ENCODE measurements at places on chromosomes 7 and 10. TPM values are rescaled to one million over a fixed set of nuclear protein-coding genes. Genes with fewer than 3 reads are reported as not detected.

DNA sequence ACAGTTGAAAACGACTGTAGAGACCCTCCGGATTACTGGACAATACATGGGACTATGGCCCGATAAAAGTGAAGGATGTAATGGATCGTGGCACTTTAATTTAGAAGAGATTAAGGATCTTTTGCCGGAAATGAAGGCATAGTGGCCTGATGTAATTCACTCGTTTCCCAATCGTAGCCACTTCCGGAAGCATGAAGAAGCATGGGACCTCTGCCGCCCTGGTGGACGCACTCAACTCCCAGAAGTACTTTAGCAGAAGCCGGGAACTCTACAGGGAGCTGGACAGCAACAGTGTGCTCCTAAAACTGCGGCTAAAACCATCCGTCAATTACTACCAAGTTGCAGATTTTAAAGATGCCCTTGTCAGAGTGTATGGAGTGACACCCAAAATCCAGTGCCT, 59.6 kb upstream of the NUPR2 start:
- no peak for DNase-seq
- H3K4me1 ChIP-seq: no peaks in the 10 kb centered on the region
- no peak overlapping the region for H3K4me3 ChIP-seq
- no peaks in the 10 kb centered on the region for H3K36me3 ChIP-seq

GRCh38 chr10:113538151-113538550, 14.7 kb upstream of the HABP2 start:
- no peaks in the 10 kb centered on the region for H3K36me3 ChIP-seq
- DNase-seq: no peak
- H3K27ac ChIP-seq: no peak overlapping the region
- H3K4me1 ChIP-seq: peaks cover 61% of the 10 kb centered on the region
- no peak overlapping the region for H3K4me3 ChIP-seq

- peaks cover 5% of the 10 kb centered on the region for H3K36me3 ChIP-seq
- H3K27ac ChIP-seq: peak within 1 kb of the TSS; percentile 86
- DNase-seq: peak; percentile 56
- H3K27me3 ChIP-seq: no peaks in the 10 kb centered on the region
- H3K4me3 ChIP-seq: peak within 1 kb of the TSS; percentile 98
- peaks cover 29% of the 10 kb centered on the region for H3K4me1 ChIP-seq
Measured at GRCh38 chr10:92689663-92690210, at the start of gene HHEX. Gene HHEX, plus strand, starts transcription at chr10:92689955. Its CDS starts 32 bp downstream, at chr10:92689987.

GPR15LG gene
- not detected for total RNA-seq

DNA sequence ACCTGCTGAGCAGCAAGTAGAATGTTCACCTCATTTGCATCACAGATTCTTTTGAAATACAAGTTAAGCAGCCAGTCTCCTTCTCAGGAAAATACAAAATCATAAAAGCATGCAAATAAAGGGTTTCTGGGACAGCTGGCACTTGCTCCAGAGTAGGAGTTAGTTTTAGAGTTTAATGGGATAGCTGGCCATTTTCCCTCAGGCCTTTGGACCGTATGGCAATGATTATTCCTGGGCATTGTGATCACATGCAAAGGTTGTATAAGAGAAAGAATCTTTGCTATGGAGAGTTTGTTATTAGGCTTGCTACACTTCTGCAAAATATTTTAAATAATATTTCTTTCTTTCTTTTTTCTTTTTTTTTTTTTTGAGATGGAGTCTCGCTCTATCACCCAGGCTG, 240.8 kb downstream of the CDK14 start:
- H3K27me3 ChIP-seq: no peaks in the 10 kb centered on the region
- no peaks in the 10 kb centered on the region for H3K36me3 ChIP-seq
- DNase-seq: no peak
- H3K27ac ChIP-seq: no peak overlapping the region
- H3K4me1 ChIP-seq: no peaks in the 10 kb centered on the region

PON3 gene
- total RNA-seq: 14.1 TPM

RUFY2 gene
- total RNA-seq: 10.5 TPM

- peaks cover 74% of the 10 kb centered on the region for H3K4me1 ChIP-seq
- H3K36me3 ChIP-seq: no peaks in the 10 kb centered on the region
- H3K4me3 ChIP-seq: no peak overlapping the region
- H3K27ac ChIP-seq: peak overlapping the region; percentile 91
Measured at GRCh38 chr10:97329766-97330165, 4.8 kb downstream of the FRAT2 start.

- no peak overlapping the region for H3K4me3 ChIP-seq
- peaks cover 29% of the 10 kb centered on the region for H3K36me3 ChIP-seq
- 0 out of 2 replicates have a peak, but pooled peaks cover 12% of the 10 kb centered on the region for H3K4me1 ChIP-seq
- no peak for DNase-seq
- H3K27me3 ChIP-seq: no peaks in the 10 kb centered on the region
- no peak overlapping the region for H3K27ac ChIP-seq
Measured at GRCh38 chr7:99420213-99420612, 11.4 kb downstream of the BUD31 start.

DNA sequence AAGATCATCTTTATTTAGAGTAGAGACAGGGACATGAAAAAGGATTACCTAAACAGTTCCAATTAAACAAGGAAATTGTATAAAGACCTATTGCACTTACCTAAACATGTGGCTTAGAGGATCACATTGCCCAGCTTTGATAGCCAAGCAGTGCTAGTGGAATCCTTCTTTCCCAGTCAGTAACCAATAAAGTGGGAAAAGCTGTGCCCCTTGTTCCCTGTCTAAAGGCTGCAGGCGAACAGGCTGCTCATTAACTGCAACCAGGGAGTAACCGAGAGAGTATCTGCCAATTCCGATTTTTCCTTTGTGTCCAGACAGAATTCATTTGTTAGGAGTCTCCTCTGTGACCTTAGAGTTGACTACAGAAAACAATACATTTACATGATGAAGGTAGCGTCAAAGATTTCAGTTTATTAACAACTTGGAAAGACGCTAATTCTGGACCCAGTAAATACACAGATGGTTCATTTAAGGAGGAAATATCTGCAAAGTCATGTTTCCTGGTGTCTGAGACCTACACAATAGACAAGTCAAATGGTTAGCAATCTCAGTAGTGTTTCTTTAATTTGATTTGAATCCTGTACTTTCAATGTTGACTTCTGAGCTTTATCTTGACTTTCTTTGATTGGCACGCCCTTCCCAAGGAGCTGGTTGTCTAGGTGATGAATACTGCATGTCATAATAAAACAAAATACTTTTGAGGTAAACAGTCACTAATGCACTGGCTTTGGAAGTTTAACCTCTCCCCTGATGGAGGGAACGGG, 57.3 kb upstream of the MET start:
- no peak overlapping the region for H3K4me3 ChIP-seq
- no peak for DNase-seq
- H3K36me3 ChIP-seq: no peaks in the 10 kb centered on the region
- 0 out of 3 replicates have a peak, but pooled peaks cover 4% of the 10 kb centered on the region for H3K27me3 ChIP-seq

GRCh38 chr10:34697351-34698247, 117.5 kb downstream of the PARD3 start:
- H3K27me3 ChIP-seq: no peaks in the 10 kb centered on the region
- H3K4me3 ChIP-seq: no peak overlapping the region
- no peak for DNase-seq

RBM33 gene
- 28.9 TPM for total RNA-seq

DNA sequence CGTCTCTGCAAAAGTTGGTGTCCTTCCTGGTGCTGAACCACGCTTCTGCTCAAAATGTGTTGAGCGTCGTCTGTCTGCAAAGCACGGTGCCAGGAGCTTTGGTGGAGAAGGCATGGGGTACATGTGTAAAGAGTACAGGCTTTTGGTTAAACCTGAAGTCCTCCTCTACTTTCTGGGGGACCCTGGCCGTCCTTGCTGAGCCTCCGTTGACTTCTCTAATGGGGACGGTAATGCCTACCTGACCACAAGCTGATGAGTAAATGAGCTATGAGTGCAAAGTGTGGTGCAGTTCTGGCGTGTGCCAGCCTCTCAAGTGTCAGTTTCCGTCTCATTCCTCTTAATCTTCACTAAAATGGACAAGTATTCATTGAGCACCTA, 527 bp upstream of the HERPUD2 start:
- no peak for DNase-seq
- peaks cover 54% of the 10 kb centered on the region for H3K4me1 ChIP-seq

FXYD4 gene
- total RNA-seq: not detected

GRCh38 chr7:89067048-89067447, 271.5 kb upstream of the TEX47 start:
- H3K4me1 ChIP-seq: no peaks in the 10 kb centered on the region
- no peak overlapping the region for H3K4me3 ChIP-seq
- DNase-seq: no peak

GRCh38 chr10:33612551-33612950, 278.1 kb upstream of the NRP1 start:
- no peaks in the 10 kb centered on the region for H3K36me3 ChIP-seq
- H3K4me3 ChIP-seq: no peak overlapping the region
- H3K27me3 ChIP-seq: no peaks in the 10 kb centered on the region

GRCh38 chr10:128048819-128049210, 77.4 kb downstream of the MKI67 start:
- H3K27ac ChIP-seq: no peak overlapping the region
- no peak overlapping the region for H3K4me3 ChIP-seq
- H3K36me3 ChIP-seq: no peaks in the 10 kb centered on the region
- H3K27me3 ChIP-seq: peaks cover 6% of the 10 kb centered on the region
- H3K4me1 ChIP-seq: peaks cover 13% of the 10 kb centered on the region

KBTBD2 gene
- 33.6 TPM for total RNA-seq

- H3K4me1 ChIP-seq: no peaks in the 10 kb centered on the region
- H3K4me3 ChIP-seq: no peak overlapping the region
- no peak overlapping the region for H3K27ac ChIP-seq
- no peak for DNase-seq
Measured at GRCh38 chr10:75062506-75063299, 48.8 kb upstream of the SAMD8 start.

- no peak for DNase-seq
- no peaks in the 10 kb centered on the region for H3K36me3 ChIP-seq
- H3K27ac ChIP-seq: no peak overlapping the region
- no peak overlapping the region for H3K4me3 ChIP-seq
Measured at GRCh38 chr7:81333536-81333935, 414.7 kb upstream of the SEMA3C start.

GRCh38 chr7:99835189-99835588, 7.4 kb downstream of the CYP3A43 start:
- H3K27me3 ChIP-seq: no peaks in the 10 kb centered on the region
- no peak for DNase-seq
- H3K27ac ChIP-seq: no peak overlapping the region
- H3K4me1 ChIP-seq: peaks cover 56% of the 10 kb centered on the region
- H3K36me3 ChIP-seq: no peaks in the 10 kb centered on the region
- no peak overlapping the region for H3K4me3 ChIP-seq

OPN4 gene
- total RNA-seq: not detected

GRCh38 chr7:10913457-10913856, 60.2 kb upstream of the PHF14 start:
- no peak overlapping the region for H3K27ac ChIP-seq
- DNase-seq: no peak
- no peaks in the 10 kb centered on the region for H3K27me3 ChIP-seq
- no peaks in the 10 kb centered on the region for H3K36me3 ChIP-seq
- H3K4me3 ChIP-seq: no peak overlapping the region
- H3K4me1 ChIP-seq: no peaks in the 10 kb centered on the region

- peaks cover 28% of the 10 kb centered on the region for H3K4me1 ChIP-seq
- no peak overlapping the region for H3K4me3 ChIP-seq
- no peaks in the 10 kb centered on the region for H3K27me3 ChIP-seq
- no peak overlapping the region for H3K27ac ChIP-seq
- DNase-seq: no peak
Measured at GRCh38 chr7:115133248-115133647, 211.4 kb downstream of the MDFIC start.

- peak within 1 kb of the TSS; percentile 55 for H3K4me3 ChIP-seq
- peaks cover 3% of the 10 kb centered on the region for H3K27me3 ChIP-seq
- H3K4me1 ChIP-seq: peaks cover 54% of the 10 kb centered on the region
- no peaks in the 10 kb centered on the region for H3K36me3 ChIP-seq
- peak within 1 kb of the TSS; percentile 89 for H3K27ac ChIP-seq
Measured at GRCh38 chr7:1555813-1556543, at the start of gene TMEM184A. Gene TMEM184A, minus strand, starts transcription at chr7:1556205. Its CDS starts 721 bp downstream, at chr7:1555484.

DNA sequence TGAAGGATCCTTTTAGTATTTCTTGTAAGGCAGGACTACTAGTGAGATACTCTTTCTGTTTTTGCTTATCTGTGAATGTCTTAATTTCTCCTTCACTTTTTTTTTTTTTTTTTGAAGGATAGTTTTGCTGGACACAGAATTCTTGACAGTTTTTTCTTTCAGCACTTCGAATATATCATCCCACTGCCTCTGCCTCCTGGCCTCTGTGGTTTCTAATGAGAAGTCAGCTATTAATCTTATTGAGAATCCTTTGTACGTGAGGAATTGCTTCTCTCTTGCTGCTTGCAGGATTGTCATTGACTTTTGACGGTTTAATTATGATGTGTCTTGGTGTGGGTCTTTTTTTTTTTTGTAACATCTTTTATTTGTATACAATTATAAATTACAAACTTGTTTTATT, 12.6 kb upstream of the WAC start:
- no peak for DNase-seq
- no peaks in the 10 kb centered on the region for H3K4me1 ChIP-seq
- H3K36me3 ChIP-seq: no peaks in the 10 kb centered on the region
- H3K27me3 ChIP-seq: 0 out of 3 replicates have a peak, but pooled peaks cover 4% of the 10 kb centered on the region
- H3K27ac ChIP-seq: no peak overlapping the region
- no peak overlapping the region for H3K4me3 ChIP-seq

- peak; percentile 52 for DNase-seq
- no peaks in the 10 kb centered on the region for H3K36me3 ChIP-seq
- H3K4me1 ChIP-seq: no peaks in the 10 kb centered on the region
- H3K4me3 ChIP-seq: no peak overlapping the region
- H3K27me3 ChIP-seq: no peaks in the 10 kb centered on the region
- H3K27ac ChIP-seq: no peak overlapping the region
Measured at GRCh38 chr7:71733107-71733870, 601.3 kb downstream of the GALNT17 start.

- H3K4me3 ChIP-seq: no peak overlapping the region
- no peak overlapping the region for H3K27ac ChIP-seq
- DNase-seq: no peak
Measured at GRCh38 chr7:96080027-96080426, 241.9 kb downstream of the SLC25A13 start.

GRCh38 chr7:23129036-23129435, 23.5 kb downstream of the KLHL7 start:
- H3K27me3 ChIP-seq: no peaks in the 10 kb centered on the region
- H3K36me3 ChIP-seq: peaks cover 13% of the 10 kb centered on the region
- H3K27ac ChIP-seq: no peak overlapping the region
- H3K4me3 ChIP-seq: no peak overlapping the region
- peaks cover 11% of the 10 kb centered on the region for H3K4me1 ChIP-seq
- DNase-seq: no peak

PLEKHS1 gene
- total RNA-seq: not detected

MOGAT3 gene
- 22.5 TPM for total RNA-seq

GIMAP7 gene
- not detected for total RNA-seq

DNA sequence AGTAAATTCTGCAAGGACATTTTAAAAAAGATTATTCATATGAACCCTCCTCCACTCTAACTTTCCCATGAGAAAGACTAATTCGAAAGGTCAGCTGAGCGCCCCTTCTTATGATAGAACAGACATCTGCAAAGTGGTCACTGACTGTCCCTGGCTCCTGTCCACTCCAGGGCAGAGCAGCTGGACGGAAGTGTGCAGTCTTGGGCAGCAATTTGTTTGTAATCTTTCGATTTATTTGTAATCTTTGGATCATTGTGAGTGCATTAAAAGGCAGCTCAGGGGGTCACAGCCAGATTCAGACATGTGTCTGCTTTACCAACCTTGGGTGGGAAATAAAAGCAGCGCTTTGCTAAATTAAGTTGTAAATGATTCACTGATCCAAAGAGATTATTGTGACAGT, 158.8 kb upstream of the ADARB2 start:
- no peak for DNase-seq
- peaks cover 5% of the 10 kb centered on the region for H3K27me3 ChIP-seq
- no peaks in the 10 kb centered on the region for H3K36me3 ChIP-seq
- no peaks in the 10 kb centered on the region for H3K4me1 ChIP-seq
- no peak overlapping the region for H3K4me3 ChIP-seq
